ENCODE measurements at places on chromosomes 1 and 21.

DNA sequence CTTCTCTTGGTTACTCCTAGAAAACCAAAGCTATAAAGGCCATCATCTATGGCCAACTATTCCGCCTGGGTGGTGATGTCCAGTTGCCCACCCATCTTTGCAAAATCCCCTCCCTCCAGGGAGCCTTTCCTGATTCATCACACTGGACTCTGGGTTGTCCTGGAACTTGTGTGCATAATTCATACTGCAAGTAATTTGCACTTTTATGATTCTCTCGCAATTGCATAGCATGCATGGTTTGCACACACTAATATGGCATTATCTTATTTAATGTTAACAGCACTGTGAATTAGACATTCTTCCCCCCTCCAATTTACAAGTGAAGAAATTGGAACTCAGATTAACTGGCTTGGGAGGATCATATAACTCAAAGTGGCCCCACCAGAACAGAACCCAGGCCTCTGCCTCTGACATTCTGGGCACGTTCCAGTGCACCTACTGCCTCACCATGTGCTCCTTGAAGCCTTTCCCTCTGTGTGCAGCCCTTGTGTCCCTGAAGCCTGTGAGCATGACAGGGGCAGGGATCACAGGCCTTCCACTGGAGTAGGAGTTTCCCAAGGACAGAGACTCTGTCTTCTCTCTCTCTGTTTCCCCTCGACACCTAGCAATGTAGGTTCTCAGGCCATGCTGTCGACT, 98.9 kb upstream of the IPO9 start:
- no peaks in the 10 kb centered on the region for H3K4me1 ChIP-seq
- H3K36me3 ChIP-seq, result no peaks in the 10 kb centered on the region
- no peak overlapping the region for H3K4me3 ChIP-seq
- no peak overlapping the region for H3K27ac ChIP-seq

GRCh38 chr1:181081395-181081794, 7.1 kb upstream of the IER5 start:
- H3K4me3 ChIP-seq, result no peak overlapping the region
- no peaks in the 10 kb centered on the region for H3K36me3 ChIP-seq
- no peaks in the 10 kb centered on the region for H3K27me3 ChIP-seq
- no peak overlapping the region for H3K27ac ChIP-seq
- DNase-seq, result no peak

DNA sequence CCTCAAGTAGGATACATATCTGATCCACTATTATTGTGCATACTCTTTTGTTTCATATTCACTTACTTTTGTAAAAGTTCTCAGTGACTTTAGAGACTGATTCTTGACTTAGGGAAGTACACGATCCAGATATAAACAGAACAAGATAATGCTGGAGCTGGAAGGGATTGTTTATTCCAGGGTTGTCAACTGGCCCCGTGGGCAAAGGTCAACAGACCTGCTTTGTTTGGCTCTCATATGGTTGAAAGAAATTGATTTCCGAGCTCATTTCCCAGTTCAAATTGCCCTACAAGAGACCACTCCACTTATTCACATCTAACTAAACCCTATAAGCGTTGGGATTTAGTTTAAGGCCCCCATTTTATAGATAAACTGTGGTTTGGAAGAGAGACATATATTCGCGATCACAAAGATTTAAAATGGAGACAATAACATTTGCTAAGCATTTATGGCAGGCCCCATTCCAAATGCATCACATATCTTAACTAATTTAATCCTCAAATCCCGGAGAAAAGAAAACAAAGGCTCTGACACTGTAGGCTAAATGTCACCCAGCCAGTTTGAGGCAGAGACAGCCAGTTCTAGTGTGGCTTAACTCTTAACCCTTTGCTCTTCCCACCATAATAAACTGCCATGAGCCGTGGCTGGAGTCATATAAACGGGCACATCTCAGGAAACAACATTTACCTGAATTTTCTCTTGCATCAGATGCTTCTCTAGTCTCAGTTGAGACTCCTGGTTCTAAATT, 20.6 kb downstream of the REG4 start:
- no peaks in the 10 kb centered on the region for H3K27me3 ChIP-seq
- H3K4me1 ChIP-seq, result no peaks in the 10 kb centered on the region
- no peaks in the 10 kb centered on the region for H3K36me3 ChIP-seq
- no peak overlapping the region for H3K4me3 ChIP-seq
- no peak for DNase-seq
- H3K27ac ChIP-seq, result no peak overlapping the region

- no peak overlapping the region for H3K27ac ChIP-seq
- no peak overlapping the region for H3K4me3 ChIP-seq
- no peaks in the 10 kb centered on the region for H3K27me3 ChIP-seq
- DNase-seq, result no peak
- no peaks in the 10 kb centered on the region for H3K36me3 ChIP-seq
These were observed 608.7 kb downstream of the PLPP3 start for GRCh38 chr1:55970526-55971110.

- no peak overlapping the region for H3K4me3 ChIP-seq
- no peak for DNase-seq
- no peaks in the 10 kb centered on the region for H3K27me3 ChIP-seq
- no peaks in the 10 kb centered on the region for H3K4me1 ChIP-seq
These were observed 207.0 kb downstream of the SIPA1L2 start for GRCh38 chr1:232422898-232423297.

GRCh38 chr1:107835151-107835670, 129.8 kb downstream of the VAV3 start:
- H3K27me3 ChIP-seq, result no peaks in the 10 kb centered on the region
- no peak overlapping the region for H3K4me3 ChIP-seq
- H3K4me1 ChIP-seq, result no peaks in the 10 kb centered on the region

DNA sequence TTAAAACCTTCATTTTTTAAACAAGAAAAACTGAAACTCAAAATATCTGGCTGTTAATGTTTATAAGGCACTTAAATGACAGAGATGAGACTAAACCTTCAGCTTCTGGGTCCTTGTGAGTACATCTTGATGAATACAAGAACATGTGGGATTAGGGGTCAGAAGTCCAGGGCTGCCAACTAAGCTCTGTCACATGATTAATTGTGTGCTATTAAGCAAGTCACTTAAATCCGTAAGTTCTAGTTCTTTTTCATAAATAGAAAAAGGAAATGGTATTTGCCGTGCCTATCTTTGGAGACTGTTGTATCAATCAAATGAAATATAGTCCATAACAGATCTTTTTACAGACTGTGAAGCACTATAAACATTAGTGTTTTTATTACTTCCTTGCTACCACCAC, 43.2 kb upstream of the KCTD3 start:
- no peak overlapping the region for H3K4me3 ChIP-seq
- no peaks in the 10 kb centered on the region for H3K36me3 ChIP-seq
- no peaks in the 10 kb centered on the region for H3K4me1 ChIP-seq

DNA sequence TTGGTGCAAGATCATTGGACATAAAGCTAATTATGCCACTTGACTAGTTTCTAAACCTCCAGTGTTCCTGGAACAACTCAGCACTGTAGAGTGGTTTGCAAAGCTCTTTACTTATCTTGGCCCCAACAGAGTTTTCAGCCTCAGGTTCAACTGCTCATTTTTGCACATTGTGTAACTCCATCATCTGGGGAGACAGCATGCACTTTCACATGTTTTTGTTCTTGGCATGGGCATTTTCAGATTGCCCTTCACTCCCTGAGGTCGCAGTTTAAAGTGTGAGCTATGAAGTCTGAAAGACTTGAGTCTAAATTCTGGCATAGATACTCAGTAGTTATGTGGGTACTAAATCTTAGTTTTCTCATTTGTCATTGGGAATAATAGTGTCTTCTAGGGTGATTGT, 5.1 kb downstream of the USP16 start:
- no peaks in the 10 kb centered on the region for H3K36me3 ChIP-seq
- no peaks in the 10 kb centered on the region for H3K27me3 ChIP-seq
- no peak for DNase-seq
- H3K4me3 ChIP-seq, result no peak overlapping the region
- H3K27ac ChIP-seq, result no peak overlapping the region

Data from prostate gland (tissue), 2 donors.